ENCODE measurements at places on chromosomes 6 and 20.
A peak's percentile ranks its signal among the peaks of the same experiment; 100 is the strongest.

GRCh38 chr20:62277253-62277652, 25.5 kb upstream of the ADRM1 start:
- DNase-seq: no peak

- DNase-seq: no peak
These were observed 48.8 kb downstream of the SRC start for GRCh38 chr20:37394543-37395409.

DNA sequence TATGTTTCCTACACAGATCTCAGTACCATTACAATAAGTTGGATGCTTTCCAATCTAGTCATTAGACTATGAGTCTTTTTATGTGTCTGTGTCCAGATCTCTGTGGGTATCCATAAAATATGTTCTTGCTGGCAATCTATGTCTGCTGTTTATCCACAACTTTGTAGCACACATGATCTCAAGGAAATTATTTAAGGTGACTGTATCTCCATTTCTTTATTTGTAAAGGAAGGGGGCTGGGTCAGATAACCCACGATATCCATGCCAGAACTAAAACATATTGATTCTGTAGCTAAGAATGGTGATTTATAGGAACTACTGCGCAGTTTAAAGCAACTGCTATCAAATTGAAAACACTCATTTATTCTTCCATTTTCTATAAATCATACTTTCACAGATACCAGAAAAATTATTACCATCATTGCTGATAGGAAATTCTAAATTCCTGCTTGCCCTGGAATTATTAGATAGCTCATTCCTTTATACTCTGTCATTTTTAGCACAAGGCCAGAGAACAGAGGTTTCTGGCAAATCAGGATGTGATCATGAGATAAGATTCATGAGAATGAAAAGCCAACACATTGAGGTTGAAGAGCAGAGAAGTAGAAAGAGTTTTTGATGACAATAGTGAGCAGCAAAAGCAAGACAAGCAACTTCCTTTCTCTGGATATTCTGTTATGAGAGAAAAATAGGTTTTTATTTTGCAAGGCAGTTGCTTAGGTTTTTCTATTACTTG, 851.4 kb upstream of the CITED2 start:
- DNase-seq: no peak

GRCh38 chr20:23050847-23051627, 1.6 kb upstream of the THBD start:
- no peak for DNase-seq

DNA sequence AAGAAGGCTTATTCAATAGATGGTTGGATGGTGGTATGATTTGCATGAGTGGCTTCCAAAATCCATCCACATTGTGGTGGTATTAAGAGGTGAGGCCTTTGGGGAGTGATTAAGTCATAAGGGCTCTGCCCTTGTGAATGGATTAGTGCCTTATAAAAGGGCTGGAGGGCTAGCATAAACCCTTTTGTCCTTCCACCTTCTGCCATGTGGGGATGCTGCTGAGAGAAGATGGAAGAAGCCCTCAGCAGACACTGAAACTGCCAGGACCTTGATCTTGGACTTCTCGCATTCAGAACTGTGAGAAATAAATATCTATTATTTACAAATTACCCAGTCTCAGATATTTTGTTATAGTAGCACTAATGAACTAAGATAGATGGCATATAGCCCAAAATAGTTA, 27.8 kb upstream of the SRPK1 start:
- no peak for DNase-seq

DNA sequence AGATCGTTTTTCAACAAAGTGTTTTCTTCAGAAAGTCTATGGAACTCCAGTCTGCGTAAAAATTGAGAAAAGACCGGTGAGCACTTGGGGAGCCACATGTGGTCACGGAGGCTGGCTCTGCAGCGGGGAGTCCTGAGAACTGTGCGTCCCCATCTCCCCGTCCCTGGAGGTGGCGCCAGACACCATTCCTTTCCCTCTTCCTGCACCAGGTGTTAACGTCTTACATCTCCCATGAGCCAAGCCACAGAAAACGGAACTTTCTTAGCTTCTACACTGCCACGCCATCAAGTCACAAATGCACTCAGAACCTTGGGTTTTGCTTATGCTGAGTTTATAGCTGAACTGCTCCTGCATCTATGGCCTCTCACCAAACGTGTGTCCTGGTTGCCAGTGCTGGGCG, 62.6 kb downstream of the GINS1 start:
- peak; percentile 34 for DNase-seq

- no peak for DNase-seq
These were observed 12.5 kb downstream of the NOX3 start for GRCh38 chr6:155443168-155443567.

GRCh38 chr6:715709-716491, 23.0 kb upstream of the EXOC2 start:
- no peak for DNase-seq

- DNase-seq: no peak
These were observed 262.0 kb downstream of the BMP7 start for GRCh38 chr20:57004416-57004815.

DNA sequence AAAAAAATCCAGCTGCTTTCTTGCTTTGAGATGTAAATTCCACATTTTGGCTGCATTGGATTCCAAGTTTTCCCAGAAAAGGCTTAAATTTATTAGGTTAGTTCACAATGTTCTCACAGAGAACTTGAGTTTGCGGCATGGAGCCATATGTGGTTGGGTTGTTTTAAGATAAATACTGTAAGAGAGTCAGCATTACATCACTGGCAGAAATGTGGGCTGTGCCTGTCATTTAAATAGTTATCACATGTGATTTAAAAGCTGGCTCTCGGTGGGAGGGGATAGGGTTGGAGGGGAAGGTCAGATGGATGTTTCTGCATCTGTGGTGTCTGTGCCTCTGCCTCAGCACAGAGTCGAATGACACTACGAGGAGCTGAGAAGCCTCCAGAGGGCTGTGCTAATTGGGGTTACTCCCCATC, 73.8 kb upstream of the SCP2D1 start:
- no peak for DNase-seq

DNA sequence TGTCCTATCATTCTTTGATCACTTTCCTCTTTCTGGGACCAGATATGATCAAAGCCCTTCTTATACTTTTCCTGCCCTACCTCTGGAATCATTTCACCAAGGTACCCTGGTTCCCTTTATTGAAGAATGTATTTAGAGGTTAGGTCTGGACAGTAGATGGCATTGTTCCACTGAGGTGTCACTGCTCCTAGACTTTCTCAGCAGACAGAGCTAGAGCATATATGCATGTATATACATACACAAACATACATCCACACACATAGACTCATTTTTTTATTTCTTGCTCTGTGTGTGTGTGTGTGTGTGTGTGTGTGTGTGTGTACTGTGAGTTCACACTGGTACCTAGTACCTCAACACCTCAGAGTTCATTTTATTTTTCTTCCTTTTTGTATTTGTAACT, 40.9 kb downstream of the PTPRA start:
- DNase-seq: no peak

GRCh38 chr20:58618351-58619076, 32.6 kb upstream of the STX16 start:
- DNase-seq: no peak

DNA sequence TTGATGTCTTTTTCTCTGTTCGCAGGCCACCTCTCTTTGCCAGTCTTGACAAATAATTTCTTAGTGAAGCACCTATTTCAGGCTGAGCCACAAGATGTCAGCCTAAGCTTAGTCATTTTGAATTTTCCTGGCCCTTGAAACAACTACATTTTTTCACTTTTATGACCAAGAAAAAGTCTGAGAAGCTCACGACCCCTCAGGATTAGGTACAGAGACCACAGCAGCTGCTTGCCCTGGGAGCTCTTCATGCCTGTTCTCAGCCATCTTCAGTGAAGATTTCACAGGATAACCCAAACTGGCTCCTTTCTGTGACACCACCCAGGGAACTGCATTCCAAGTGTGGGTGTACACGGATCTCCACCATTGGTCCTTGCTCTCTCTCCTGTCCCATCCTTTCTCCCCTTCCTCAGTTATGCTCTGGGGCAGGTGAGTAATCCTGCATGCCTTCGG, 38.4 kb upstream of the SPTLC3 start:
- no peak for DNase-seq

DNA sequence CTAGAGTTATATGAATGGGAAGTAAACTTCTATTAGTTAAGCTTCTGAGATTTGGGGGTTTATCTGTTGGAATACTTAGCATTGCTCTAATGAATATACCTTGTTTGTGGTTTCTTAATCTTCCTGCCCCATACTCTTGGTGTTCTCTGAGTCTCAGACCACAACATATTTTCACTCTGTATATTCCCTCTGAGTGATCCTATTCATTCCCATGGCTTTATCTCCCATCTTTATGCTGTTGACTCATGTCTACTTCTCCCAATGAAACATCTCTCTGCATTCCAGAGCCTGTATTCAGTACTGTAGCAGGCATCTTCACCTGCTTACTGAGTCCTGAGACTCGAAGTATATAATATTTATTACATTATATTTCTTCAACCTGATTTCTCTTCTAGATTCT, 283.7 kb upstream of the MAP3K7 start:
- DNase-seq: no peak

- no peak for DNase-seq
These were observed 105.9 kb upstream of the ENPP5 start for GRCh38 chr6:46276576-46277142.

- no peak for DNase-seq
These were observed 5.4 kb upstream of the TMEM14B start for GRCh38 chr6:10742251-10742650.

DNA sequence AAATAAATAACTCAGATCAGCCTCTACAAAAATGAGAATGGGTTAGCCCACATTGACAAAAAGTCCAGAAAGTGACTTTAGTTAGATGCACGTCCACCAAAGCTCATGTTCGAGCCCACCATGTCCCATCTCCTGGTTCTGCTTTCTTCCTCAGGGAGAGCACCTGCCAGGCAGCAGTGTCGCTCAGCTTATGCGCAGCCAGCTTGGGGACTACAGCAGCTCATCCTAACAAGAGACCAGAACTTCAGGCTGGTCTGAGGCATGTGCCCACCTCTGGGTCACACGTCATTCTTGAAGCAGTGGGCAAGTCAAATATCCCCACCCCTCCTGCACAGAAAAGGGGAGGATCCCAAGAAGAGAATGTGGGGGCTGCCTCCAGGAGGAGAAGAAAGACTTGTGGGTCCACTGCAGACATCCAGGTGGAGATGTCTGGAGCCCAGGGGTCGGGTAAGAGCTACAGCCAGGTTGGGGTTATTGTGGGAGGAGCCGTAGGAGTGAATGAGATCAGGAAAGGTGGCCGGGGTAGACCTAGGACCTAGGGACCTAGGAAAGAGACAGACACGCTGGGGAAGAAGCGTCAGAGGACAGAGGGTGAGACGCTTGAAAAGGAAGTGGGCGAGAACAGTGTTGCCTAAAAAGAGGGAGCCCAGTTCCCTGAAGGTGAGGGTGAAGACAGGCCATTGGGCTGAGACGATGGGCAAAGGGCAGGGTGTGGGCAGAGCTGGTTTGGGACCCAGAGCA, 52.5 kb downstream of the SSR1 start:
- DNase-seq: no peak

DNA sequence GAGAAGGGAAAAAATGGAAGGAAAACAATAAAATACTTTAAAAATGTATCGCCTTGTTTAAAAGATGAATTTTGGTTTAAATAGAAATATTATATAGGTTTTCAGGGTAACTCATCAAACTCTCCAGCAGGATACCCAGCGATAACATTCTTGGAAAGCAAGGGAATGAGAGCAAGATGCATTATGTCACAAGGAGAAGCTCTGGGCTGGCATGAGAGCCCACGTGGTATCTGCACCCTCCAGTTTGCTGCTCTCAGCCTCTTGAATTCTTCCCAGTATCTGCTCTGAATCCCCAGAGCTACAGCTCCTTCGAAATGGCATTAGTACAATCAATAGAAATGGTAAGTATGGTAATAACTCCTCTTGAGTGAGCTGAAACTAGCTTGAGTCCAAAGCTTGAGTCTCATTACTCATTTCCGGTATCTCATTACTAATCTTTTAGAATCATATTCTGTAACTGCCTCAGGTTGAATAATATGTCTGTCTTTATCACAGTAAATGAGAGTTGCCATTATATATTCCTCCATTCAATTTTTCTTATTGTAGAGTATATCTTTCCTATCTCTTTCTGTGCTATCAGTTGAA, 4.9 kb upstream of the TMEM242 start:
- no peak for DNase-seq

GRCh38 chr6:51936531-51937290, 150.7 kb downstream of the PKHD1 start:
- DNase-seq: no peak

- no peak for DNase-seq
These were observed 12.5 kb downstream of the ID1 start for GRCh38 chr20:31617432-31618104.

GRCh38 chr6:135322427-135323201, 141.5 kb downstream of the MYB start:
- DNase-seq: no peak

DNA sequence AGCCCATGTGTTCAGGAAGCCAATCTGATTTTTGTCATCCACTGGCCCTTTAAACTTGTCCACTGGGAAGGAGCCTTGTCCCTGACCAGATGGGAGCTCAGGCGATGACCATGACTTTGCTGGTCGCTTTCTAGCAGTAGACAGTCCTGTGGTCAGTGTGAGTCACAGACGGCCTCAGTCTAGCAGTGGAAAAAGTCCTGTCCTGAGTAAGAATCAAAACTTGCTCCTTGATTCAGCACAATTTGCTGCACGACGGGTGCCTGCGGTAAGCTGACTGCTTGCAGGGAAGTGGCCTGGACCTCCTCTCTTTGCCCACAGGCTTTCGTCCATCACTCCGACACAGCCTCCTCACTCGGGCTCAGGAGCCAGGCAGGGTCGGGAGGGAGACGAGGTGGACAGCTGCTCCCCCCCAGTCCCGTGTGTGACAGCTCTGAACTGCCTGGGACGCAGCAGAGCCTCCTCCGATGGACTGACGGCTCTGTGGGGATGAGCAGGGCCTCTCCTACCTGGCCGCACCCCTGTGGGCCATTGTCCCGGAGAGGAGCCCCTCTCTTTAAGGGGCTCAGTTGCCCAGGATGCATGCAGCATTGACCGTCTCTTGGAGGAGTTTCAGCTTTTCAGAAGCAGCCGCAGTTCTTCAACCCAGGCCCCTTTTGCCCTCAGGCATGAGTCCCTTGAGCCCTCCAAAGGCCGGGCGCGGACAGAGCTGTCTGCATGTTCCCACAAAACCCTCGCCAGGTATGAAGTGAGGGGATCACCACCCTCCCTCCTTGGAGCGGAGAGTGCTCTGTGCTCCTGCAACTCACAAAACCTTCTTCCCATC, 209.2 kb downstream of the ANKRD60 start:
- no peak for DNase-seq
